ENCODE measurements at places on chromosomes 3 and 15.

DNA sequence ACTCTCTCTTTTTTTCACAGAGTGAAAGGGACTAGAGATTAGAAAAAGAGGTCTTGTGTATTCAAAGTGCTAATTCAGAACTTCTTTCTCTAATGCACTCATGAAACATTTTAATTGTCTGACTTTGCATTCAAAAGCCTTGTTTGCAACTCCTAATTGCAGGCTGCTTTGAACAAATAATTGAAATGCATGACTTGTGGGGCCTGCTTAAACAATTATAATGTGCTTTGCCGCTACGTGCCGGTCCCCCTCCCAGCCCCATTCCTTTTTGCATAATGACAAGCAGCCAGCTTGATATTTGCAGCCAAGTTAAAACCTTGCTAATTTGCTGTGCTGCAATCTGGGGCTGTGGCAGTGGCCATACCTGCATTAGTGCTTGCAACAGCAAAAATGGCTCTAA is 114.5 kb downstream of the FOXB1 start:
- DNase-seq = no peak

- no peak for DNase-seq
Measured at GRCh38 chr3:59777667-59778077, 727.8 kb upstream of the CFAP20DC start.

DNA sequence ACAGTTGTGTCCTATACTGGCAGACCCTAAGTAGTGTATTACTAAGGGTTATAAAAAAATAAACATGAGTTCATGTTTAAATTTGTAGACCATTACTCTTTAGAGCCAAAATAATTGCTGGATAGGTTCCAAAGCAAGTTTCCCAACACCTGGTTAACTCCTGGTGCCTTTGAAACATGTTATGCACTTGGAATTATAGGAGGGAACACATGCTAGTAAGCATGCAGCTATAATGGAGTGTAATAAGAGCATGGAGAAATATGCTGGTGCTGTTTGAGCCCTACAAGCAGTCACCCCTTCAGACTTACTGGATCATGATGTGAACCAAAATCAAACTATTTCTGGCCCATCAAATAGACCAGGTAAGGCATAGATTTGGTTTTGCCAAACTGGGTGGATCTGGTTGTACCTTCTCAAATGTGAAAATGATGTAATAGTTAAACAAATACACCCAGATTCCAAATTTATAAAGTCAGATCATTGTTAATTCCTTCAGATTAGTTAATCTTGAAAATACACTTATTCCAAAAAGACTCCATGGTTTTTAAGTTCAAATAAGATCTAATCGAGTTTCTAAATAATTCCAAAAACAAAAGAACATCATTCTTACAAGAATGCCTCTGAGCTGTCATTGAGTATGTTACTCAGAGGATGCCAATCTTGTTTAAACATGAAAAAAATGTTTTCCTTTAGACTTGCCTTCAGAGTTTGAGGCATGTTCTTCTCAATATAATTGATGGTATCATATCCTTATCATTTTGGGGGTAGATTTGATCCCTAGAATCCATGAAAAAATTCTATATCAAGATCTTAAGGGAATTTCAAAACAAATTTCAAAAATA is 69.3 kb downstream of the LRRC28 start:
- no peak for DNase-seq

GRCh38 chr15:86163816-86164215 is 84.1 kb downstream of the AGBL1 start:
- DNase-seq = no peak

DNA sequence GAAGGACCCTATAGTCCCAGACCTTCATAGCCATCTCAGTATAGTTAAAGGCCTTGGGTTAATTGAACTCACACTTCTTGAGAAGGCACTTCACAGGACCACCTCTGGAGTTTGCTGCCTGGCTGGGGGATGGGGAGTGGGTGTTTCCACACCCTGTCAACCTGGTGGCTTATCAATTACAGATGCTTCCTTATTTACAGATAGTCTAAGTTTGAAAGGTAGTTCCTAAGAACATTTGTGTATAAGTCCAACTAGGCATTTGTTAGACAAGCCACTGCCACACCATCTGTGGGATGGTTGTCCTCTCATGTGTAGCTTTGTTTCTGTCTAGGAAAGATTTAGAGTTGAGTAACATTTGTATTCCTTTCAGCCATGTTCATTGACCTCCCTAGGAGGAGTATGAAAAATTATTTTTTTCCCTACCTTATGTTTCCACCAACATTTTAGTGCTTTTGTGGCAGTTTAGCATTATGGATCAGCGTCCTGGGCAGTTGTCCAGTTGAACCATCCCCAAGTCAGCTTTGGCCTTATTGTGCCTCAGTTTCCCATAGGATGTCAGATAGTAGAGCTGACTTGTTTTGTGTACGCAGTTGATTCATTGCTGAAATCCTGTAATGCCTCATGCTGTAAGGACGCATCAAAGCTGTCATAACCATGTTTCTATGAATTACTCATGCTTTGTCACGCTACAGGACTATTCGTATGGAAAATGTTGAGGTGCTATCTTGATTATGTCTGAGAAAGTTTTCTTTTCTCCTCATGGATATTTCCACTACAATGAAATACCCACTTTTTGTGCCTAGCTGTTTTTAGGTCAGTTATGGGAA is 21.2 kb upstream of the SIAH2 start:
- no peak for DNase-seq

- DNase-seq = no peak
Measured at GRCh38 chr15:56598991-56599390, 134.1 kb upstream of the MNS1 start.

DNA sequence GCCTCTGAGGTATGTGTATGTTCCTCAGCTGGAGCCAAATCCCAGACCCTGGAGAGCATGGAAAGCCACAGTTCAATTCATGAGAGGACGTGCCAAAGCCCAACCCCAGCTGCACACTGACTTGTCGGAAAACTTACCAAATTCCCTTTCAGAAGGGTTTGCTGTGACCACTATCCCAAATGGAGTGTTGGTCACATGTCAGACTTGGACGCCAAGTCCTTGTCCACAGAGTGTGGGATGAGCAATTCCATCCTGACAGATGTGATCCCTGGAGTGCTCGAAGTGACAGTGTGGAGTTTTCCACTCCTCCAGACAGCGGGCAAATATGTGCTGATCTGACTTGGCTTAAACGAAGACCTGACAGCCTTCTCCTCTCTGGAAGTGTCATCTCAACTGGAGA is 71.2 kb downstream of the RORA start:
- no peak for DNase-seq
